ENCODE measurements at places on chromosomes 7 and 10.

DNA sequence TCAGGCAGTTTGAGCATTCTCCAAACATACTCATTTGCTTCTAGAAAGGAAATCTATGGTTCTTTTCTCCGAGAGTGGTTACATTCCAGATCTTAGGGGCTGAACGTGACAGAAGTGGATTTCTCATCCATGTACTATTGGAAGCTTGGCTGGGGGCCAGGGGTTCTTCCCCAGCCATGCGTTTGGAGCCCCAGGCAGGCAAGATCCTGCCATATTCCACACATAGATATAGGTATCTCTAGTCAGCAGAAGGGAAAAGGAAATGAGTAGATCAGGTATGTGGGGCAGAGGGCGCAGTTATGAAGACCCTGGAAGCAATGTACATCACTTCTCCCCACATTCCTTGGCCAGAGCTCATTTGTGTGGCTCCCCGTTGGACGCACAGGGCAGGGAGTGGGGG lies 299.8 kb downstream of the CCDC3 start:
- DNase-seq = no peak

DNA sequence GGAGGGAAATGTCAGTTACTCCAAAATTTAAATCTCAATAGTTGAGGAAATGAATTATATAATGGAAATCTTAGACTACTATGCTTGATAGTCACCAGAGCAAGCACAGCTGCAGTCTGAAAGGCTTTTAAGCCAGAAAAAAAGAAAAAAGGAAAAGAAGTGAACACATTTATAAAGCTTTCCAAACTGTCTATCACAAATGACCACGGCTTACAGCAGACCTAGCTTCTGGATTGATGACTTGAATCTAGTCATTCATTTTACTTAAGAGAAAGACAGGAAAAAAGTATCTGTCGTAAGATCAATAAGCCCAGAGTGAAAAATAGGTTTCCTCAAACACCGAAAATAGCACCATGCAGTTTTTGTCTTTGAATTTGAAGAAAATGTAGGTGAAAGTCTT lies 67.9 kb upstream of the OGDHL start:
- DNase-seq = no peak

- DNase-seq = peak; percentile 88
These were observed at the start of gene ZSCAN25 for GRCh38 chr7:99616359-99617191. Gene ZSCAN25, plus strand, starts transcription at chr7:99616946. Its CDS starts 2,661 bp downstream, at chr7:99619607.

GRCh38 chr10:103618575-103619423 lies 125.3 kb downstream of the NEURL1 start:
- DNase-seq = no peak

GRCh38 chr10:114917927-114918672 lies 19.9 kb upstream of the TRUB1 start:
- DNase-seq = no peak

GRCh38 chr7:157410831-157411556 lies 74.2 kb downstream of the DNAJB6 start:
- DNase-seq = no peak

GRCh38 chr10:118249714-118250113 lies 92.4 kb downstream of the FAM204A start:
- DNase-seq = no peak

DNA sequence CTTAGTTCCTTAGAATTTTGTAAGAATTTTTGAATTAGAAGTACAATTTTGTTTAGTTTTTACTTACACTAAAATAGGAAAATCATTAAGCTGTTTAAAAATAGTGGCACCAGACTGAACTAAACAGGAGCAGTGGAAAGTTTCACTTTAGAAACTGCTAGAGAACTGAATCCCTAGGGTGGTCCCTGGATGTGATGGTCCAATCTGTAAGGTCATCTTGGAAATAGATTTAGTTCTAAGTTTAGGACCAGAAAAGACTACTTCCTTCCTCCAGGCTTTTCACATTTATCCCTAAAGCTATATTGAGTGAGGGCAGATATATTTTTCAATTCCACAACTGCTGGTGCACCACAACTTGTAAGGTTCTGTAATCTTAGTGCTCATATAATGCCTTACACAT lies 19.0 kb downstream of the RPA3 start:
- DNase-seq = no peak

DNA sequence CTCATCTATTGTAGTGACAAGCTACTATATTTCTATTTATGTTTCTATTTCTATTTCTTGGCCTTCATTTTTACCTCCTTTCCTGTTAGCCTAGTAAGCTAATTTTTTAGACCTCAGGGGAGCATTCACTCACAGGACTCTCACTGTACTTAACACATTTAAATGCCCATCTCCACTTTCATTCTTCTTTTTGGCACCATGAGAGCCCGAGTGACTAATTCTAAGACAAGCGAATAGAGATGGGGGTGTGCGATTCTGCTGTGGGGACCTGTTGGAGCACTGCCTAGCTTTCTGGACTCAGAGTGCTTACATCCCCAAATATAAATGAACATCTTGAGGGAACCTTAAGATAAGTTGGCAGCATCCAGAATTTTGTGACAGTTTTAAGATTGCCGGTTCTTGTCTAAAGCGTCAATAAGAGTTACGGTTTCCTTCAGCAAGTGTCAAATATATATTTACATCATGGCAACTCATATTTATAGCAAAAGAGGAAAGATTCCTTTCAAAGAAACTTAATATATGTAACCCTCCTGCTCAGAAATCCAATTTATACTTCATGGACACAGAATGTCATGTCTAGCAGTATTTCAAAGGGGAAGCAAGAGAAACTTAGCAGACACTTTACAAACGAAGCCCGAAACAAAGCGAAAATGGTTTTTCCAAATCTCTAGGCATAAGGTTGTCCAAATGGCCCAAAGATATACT lies 54.1 kb upstream of the AFAP1L2 start:
- no peak for DNase-seq

GRCh38 chr10:29228562-29228961 lies 60.3 kb upstream of the LYZL1 start:
- DNase-seq = no peak

- DNase-seq = no peak
These were observed 5.7 kb upstream of the LMOD2 start for GRCh38 chr7:123649964-123650363.

DNA sequence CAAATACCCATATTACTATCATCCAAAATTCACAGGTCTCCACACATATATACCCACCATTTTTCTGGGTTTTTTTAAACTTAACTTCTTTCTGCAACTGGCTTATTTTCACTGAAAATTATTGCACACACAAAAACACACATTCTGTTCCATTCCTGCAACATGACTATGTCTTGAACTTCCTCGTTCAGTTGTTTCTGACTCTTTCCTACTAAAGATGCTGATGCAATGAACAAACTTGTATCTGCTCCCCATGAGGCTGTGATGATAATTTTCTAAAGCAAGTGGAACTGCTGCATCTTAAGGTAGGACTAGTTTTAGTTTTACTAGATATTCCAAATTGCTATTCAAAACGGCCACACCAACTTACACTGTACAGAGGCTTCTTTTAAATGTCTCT lies 77.7 kb downstream of the OSBPL3 start:
- DNase-seq = no peak

DNA sequence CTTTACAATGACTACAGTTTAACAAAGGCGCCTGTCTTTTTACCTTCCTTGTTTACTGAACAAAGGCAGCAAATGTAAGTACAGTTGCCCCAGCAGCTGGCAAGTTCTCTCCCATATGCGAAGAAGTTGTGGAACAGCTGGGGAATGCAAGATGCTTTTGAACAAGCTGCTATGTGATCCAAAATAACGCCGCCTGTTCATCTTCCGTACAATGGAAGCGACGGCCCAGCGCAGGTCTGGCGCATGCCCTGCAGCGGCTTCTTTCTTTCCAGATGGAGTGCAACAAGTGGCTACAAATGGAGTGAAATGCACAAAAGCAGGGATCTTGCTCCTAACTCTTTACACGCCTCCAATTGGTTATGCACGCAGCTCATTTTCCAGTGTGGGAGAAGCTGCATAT lies 97.0 kb upstream of the SVIL start:
- DNase-seq = no peak

GRCh38 chr7:79317728-79318127 lies 135.7 kb downstream of the MAGI2 start:
- DNase-seq = peak; percentile 10

DNA sequence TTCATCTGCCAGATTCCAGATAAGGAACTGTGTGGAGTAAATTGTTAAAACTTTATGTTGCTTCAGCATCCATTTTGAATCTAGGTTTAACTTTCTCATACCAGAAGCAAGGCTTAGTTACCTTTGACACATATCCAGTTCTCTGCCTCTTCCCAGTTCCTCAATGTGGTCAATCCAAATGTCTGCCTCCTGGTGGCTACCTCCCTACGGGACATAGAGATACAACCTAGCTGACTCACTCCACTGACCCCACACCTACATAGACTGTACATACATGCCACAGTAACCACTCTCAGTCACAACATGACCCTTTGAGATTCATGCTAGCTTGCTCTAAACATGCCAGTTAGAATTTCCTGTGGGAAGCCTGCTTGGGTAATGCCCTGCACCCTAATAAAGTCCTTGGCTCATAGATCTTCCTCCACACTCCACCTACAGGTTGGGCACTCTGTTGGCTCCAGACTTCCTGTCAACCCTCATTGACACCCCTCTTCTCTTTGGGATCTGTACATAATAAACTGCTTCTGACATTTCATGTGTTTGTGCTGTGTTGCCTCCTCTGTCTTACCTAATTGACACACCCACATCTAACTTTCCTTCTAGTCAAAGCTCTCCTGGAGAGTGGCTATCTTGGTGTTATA lies 278.1 kb downstream of the HTR7 start:
- DNase-seq = no peak

DNA sequence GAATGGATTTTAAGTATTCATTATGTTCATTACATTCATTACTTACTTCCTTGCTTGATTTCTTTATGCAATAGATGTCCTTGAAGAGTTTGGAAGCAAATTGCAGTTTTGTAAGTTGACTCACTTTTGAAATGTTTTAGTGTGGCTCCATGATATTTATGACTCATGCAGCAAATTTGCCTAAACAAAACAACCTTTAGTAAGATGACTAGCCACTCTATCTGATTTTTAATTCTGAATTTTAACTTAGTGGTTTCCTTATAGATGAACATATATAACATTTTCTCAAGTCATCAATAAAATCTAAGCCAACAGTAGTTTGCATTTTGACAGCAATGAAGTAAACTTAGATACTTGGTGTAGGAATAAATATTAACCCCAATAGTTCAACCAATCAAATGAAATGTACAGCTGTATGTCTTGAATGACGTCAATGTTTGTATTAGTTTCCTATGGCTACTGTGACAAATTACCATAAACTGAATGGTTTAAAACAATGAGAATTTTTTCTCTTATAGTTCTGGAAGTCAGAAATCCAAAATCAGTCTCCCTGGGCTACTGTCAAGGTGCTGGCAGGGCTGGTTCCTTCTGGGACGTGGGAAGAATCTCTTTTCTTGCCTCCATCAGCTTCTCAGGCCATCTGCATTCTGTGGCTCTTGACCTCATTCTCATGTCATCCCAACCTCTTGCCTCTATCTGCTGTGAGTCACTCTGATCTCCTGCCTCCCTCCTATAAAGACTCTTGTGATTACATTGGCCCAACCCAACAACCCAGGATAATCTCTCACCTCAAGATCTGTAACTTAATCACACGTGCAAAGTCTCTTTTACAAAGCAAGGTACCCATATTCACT lies 73.4 kb downstream of the AHR start:
- DNase-seq = no peak

- no peak for DNase-seq
These were observed 242.1 kb upstream of the PPP1R3A start for GRCh38 chr7:114160925-114161324.

DNA sequence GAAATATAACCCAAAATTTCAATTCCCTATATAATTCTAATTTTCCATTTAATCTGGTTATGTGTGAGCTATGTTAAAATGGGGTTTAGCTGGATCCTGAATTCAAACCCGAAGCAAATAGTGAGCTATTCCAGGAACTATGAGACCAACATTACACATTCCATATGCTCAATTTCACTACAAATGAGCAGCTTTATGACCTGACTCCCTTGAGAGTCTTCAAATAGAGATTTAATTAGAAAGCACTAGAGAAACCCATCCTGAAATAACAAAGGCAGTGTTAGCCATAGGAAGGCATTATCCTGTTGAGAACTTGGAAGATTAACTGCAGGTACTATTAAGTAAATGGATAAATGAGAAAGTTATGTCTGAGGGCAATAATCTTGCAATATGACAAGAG lies 890.0 kb downstream of the GRM8 start:
- DNase-seq = no peak

- no peak for DNase-seq
These were observed 123.7 kb upstream of the SEC61G start for GRCh38 chr7:54882694-54883093.

DNA sequence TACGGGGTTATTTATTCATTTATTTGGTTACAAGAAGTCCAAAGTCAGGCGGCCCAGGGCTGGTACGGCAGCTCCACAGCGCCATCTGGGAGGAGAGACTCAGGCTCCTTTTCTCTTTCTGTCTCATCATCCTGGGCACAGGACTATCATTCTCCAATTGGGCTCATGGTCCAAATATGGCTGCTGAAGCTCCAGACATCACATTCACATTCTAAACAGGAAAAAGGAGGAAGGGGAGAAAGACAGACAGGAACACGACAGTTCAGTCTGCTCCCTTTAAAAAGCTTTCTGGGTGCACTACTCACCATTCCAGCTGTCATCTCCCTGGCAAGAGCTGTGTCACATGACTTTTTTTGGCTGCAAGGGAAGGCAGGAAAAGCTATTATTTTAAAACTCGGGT lies 74.4 kb upstream of the PDZD8 start:
- DNase-seq = no peak

DNA sequence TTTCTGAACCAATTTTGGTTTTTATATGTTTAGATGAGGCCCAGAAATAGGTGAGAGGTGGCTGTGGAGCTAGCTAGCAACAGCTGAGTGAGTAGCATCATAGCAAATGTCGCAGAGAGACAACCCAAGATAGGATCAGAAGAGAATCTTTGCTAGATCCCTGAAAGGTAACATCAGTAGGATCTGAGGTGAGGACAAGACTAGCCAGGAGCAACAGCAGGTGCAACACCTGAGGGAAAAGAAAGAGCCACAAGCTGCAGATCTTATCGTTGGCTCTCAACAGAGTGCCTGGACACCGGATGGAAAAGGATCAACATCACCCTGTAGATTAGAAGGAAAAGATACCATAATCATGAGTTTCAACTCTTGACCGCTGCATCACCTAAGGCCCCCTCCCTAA lies 4.4 kb downstream of the ST8SIA6 start:
- peak; percentile 10 for DNase-seq

DNA sequence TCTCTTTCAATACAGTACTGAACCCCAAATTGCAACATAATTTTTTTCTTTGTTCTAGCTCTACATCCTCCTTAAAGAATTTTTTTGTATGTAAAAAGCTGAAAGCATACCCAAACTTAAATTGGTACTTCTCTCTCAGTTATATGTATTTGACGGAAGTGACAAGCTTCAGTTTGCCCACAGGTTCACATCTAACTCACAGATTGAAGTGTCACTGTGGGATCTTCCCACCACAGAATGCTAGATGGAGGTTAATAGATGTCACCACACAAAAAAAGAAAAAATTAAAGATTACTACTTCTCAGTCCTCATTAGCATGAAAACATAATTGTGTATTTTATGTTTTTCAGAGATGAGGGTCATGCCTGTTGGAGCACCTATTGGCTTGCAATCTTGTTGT lies 150.9 kb upstream of the GHITM start:
- no peak for DNase-seq
